Tracheal epithelial cell (primary cell): ENCODE measurements at places on chromosomes 1 and 21. TPM values are rescaled to one million over a fixed set of nuclear protein-coding genes. Genes with fewer than 3 reads are reported as not detected.

Gene OR10Z1
- total RNA-seq: not detected in 2 replicates

Gene LCE3D
- not detected in 2 replicates for total RNA-seq

Gene RTCA
- 38.6 and 48.0 TPM in 2 replicates for total RNA-seq

Gene CHD5
- 0.24 TPM in 1 of 2 replicates, not detected in the other for total RNA-seq

Gene BCL2L15
- total RNA-seq: 1.2 TPM in 1 of 2 replicates, not detected in the other

Gene C1QB
- total RNA-seq: not detected in 2 replicates

Gene XCL1
- not detected in 2 replicates for total RNA-seq

Gene FTCD
- 0.48 TPM in 1 of 2 replicates, not detected in the other for total RNA-seq

Gene TRIM67
- not detected in 2 replicates for total RNA-seq

Gene ECE1
- total RNA-seq: 42.8 and 80.7 TPM in 2 replicates

Gene FCRL6
- total RNA-seq: not detected in 2 replicates

Gene INSRR
- not detected in 2 replicates for total RNA-seq

Gene TBX19
- total RNA-seq: 0.85 and 0.96 TPM in 2 replicates

Gene SMIM34
- 0.24 TPM in 1 of 2 replicates, not detected in the other for total RNA-seq

Gene TMEM79
- 6.3 and 6.8 TPM in 2 replicates for total RNA-seq

Gene ATP1A4
- not detected in 2 replicates for total RNA-seq

Gene SPRR2E
- total RNA-seq: 0.85 and 0.96 TPM in 2 replicates

Gene PTPN22
- total RNA-seq: 0.21 and 0.96 TPM in 2 replicates

Gene DIO1
- total RNA-seq: not detected in 2 replicates

Gene RHD
- not detected in 2 replicates for total RNA-seq
